Retinal pigment epithelial cell (primary cell): ENCODE measurements at places on chromosomes 1 and 21.

- no peak for DNase-seq
Observed at GRCh38 chr21:15754640-15755039, 24.9 kb downstream of the USP25 start.

- no peak for DNase-seq
Observed at GRCh38 chr1:186438567-186438966, 22.3 kb downstream of the PDC start.

DNA sequence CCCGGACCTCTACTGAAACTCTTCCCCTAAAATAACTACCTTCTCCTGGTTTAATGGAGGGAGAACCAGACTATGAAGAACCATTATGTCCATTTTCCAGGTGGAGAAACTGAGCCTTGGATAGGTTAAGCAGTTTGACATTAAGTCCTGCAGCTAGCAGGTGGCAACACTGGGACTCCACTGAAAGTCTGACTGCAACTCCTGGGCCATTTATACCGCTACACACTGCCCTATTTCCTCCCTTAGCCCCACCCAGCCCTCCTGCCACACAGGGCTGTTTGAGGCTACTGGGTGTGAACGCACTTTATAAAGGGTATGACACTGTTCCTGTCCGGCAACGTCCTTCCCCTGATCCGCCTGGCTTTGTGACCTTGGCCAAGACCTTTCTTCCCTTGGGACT is 511 bp upstream of the INPP5B start:
- no peak for DNase-seq

DNA sequence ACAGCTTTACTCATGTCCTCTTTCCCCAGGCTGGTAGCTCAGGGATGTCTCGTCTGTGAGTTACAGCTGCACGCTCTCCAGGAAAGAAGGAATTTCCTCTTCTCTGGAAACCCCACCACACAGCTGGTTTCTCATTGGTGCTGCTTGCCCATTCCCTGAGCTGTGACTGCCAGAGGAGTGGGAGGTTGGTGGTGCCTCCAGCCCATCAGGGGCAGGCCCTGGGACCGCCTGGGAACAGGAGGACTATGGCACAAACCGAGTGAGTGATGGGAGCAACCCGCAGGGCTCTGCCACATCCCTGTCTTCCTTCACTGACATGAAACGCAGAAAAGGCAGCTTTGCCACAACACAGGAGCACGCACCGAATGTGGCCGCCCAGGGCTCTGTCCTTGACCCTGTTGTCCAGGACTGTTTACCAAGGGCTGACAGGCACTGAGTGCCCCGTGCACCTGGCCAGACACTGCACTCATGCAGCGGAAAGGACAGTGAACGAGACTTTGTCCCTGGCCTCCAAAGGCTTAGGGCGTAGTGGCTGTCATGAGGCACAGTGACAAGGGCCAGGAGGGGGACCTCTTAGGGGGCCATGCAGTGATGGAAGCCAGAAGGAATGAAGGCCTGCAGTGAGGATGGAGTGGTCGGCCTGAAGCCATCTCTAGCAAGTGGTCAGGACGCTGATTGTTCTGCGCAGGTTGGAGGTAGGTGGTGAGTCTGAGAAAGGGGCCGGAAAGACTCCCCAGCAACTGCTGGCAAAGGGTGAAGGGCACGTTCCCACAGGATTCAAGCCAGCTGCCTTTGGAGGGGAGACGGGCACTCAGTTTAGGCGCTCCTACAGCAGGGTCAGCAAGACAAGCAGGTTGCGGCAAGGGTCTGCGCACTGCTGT is 1.7 kb upstream of the CCNL2 start:
- DNase-seq: no peak

DNA sequence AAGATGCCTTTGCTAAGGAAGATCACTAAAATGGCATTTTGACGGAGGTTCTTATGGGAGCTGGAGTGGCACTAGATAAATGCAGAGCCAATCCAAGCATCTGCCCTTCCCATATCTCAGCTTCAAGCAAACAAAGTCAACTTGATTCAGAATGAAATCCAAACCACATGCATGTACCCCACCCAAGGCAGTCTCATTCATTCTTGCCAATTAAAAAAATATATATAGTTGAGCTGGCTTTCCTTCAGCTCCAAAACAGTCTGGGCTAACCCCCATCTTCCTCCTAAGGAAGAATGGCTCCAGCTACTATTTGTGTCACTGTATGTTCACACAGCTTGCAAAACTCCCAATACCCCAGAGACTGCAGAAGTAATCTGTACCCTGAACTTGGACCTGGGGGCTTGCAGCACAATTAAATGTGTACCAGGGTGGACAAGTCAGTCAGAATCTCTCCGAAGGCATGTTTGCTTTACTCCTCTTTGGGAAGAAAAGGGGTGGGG is 35.4 kb downstream of the GPR3 start:
- no peak for DNase-seq

- no peak for DNase-seq
Observed at GRCh38 chr1:169108223-169108622, 1.7 kb downstream of the ATP1B1 start.

- no peak for DNase-seq
Observed at GRCh38 chr1:228511546-228512445, 24.6 kb downstream of the RNF187 start.

- no peak for DNase-seq
Observed at GRCh38 chr1:10856863-10857598, 60.6 kb upstream of the CASZ1 start.

DNA sequence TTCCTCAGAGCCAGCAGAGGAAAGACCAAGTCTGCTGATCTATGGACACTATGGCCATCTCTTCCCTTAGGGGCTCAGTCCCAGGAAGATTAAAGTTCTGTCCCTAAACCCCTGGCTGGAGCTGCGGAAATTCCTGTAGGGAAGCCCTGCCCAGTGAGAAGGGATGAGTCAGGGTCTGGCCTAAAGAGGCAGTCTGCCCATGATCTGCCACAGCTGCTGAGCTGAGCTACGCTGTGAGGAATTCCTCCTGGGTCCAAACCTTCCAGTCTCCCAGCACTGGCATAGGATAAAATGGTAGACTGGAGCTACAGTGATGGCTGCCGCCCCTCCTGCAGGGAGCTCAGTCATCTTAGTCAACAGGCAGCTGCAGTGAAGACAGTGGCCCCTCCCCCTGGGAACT is 213.7 kb downstream of the BRINP2 start:
- DNase-seq: no peak
